ENCODE measurements at places on chromosomes 2 and 18. TPM values are rescaled to one million over a fixed set of nuclear protein-coding genes. Genes with fewer than 3 reads are reported as not detected.

The VWA3B gene
- not detected for total RNA-seq

The GAD1 gene
- total RNA-seq, result 29.8 TPM

The SLC16A14 gene
- 0.23 TPM for total RNA-seq

The IL36RN gene
- total RNA-seq, result 1.4 TPM

The RNF181 gene
- total RNA-seq, result 107 TPM

The B4GALT6 gene
- 0.68 TPM for total RNA-seq

The SCTR gene
- not detected for total RNA-seq

The KCNF1 gene
- total RNA-seq, result 0.66 TPM

The PLA2R1 gene
- 9.3 TPM for total RNA-seq

Measured in HT-29 (cell line).